K562 (cell line): ENCODE measurements at places on chromosomes 12 and 14.

- no peak for DNase-seq
Observed at GRCh38 chr12:98916106-98916505, 271.0 kb downstream of the APAF1 start.

DNA sequence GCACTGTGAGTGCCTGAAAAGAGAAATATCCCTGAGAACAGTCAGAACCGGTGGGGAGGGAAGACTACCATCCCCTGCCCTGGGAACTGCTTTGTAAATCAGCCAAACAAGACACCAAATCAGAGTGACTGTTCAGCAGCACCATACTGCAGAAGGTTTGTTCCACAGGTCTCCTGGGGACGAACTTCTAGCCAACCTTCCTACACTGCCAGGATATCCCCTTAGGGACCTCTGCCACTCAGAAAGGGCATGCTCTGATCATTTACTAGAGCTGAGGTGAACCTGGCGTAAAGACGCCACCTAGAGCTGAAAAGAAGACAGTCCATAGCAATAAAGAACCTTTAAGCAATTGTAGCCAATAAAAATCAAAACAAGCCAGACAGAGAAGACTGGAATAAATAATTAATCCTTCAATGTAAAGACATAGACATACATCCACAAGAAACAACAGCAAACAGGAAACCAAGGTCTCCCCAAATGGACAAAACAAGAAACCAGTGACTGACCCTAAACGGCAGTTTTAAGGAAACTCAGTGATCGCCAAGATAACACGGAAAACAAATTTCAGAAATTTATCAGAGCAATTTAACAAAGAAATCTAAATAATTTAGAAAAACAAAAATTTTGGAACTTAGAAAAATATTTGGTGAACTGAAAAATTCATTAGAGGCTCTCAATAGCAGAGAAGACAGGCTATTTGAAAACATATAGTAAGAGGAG is 228.1 kb upstream of the AMIGO2 start:
- DNase-seq = peak; percentile 47

DNA sequence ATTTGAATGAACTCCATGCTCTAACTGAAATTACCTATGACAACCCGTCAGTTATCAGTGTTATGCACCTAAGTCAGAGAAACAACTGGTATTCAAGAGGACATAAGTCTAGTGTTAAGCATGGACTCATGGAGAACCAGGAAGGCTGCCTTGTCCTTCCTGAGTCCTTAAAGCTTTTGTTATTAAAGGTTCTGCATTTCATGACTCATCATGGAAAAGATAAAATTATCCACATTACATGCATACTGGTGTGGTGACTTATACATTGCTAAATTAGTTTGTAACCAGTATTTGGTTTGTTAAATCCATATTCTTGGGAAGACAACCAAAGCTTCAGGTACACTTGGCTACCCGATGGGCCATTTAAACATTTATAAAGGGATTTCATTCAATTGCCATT is 6.5 kb upstream of the OR4E1 start:
- no peak for DNase-seq

DNA sequence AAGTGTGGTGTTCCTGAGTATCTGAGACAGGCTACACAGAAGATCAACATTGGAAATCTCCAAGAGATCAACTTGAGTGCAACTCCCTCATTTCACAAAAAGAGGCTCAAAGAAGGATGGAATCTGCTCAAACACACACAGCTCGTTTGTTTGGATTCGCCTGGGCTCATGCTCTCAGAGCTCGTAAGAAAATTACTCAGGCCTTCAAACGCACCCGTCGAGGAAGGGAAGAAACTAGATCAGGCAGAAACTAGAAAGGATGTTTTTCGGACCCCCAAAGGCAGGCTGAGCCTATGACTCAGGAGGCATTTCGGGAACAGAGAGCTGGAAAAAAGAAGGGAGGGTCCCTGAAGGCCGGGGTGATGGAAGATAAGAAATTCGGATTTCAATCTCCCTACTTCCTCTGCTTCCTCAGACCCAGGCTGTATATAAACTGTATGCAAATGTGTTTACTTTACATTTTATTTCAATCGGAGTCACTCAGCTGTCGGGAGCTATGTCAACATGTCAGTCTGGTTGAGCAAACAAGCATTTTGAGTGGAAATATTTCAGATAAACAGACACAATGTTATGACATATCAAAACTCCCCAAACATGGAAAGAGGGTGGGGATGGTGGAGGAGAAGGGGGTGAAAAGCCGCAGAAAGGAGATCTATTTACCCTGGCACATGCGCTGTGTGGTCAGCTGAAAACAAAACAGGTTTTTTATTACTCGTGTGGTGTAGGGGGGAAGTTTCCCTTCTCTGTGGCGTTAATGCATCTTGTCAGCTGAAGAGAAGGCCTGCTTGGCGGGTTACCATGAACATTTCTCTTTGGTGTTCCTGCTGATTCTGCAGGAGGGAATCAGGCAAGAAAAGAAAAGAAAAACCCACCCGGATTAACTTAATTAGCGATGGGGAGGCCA is 129.1 kb upstream of the TBX3 start:
- no peak for DNase-seq

- DNase-seq = no peak
Observed at GRCh38 chr12:128450810-128451209, 183.8 kb downstream of the TMEM132C start.

DNA sequence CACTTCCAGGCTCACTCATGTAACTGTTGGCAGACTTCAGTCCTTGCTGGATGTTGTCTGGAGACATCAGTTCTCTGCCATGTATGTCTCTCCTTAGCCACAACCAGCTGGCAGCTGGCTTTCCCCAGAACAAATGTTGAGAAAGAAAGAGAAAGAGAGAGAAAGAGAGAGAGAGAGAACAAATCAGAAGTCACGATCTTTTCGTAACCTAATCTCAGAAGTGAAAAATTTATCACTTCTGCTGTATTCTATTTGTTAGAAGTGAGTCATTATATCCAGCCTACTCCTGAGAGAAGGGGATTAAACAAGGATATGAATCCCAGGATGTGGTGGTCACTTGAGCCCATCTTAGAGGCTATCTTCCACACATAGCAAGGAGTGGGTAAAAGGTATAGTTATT is 101.2 kb downstream of the BTG1 start:
- DNase-seq = no peak

- DNase-seq = no peak
Observed at GRCh38 chr12:89882050-89882449, 173.4 kb upstream of the ATP2B1 start.
